HAP-1 (cell line): ENCODE measurements at places on chromosomes 2 and 18.

DNA sequence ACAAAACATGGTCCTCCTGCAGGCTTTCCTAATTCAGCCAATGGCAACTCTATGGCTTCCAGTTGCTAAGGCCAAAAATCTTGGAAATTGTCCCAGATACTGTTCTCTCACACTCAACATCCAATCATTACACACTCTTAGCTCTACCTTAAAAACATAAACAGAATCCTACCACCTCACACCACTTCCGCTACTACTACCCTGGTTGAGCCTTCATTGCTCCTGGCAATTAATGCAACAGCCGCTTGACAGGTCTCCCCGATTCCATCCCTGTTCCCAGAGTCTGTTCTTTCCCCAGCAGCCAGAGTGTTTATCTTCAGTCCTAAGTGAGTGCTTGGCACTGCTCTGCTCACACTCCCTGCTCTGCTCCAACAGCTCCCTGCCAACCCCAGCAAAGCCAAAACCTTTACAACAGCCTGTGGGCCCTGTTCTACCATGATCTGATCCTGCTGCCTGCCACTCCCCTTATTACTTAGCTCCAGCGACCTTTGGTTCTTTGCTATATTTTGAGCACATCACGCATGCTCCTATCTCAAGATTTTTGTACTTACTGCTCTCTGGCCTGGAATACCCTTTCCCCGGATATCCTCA is 67.5 kb upstream of the AMMECR1L start:
- no peak for DNase-seq

DNA sequence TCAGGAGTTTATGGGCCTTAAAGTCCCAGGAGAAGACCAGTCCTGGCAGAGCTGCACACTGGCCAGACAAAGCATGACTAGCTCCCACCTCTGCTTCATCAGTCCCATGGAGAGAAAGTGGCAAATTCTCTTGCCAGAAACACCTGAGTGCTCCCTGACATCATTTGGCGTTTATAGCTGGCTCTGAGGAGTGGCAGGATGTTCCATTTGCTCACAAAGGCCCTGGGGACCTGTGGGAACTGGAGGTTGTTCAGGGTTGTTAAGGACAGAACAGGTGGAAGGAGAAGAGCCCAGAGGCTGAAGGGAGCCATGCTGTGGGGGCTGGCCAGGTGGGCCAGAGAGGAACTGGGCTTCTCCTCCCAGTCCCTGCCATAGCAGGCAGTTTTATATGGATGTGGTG is 56.1 kb downstream of the RPL37A start:
- DNase-seq = no peak

DNA sequence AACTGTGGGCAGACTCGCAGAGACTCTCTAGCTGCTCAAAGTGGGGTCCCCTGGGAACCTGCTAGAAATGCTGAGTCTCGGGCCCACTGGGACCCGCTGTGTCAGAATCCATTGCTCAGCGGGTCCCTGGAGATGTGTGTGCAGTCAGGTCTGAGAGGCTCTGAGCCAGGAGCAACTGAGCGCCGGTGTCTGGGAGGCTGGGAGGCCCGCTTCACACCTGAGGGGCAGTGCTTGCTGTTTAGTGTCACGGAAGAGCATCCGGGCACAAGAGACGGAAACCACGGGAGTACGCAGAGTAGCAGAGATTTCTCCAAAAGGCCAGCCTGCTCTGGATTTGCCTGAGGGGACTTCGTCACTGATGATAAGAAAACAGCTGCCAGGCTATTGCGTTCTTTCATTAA is 70.1 kb downstream of the EDAR start:
- no peak for DNase-seq

DNA sequence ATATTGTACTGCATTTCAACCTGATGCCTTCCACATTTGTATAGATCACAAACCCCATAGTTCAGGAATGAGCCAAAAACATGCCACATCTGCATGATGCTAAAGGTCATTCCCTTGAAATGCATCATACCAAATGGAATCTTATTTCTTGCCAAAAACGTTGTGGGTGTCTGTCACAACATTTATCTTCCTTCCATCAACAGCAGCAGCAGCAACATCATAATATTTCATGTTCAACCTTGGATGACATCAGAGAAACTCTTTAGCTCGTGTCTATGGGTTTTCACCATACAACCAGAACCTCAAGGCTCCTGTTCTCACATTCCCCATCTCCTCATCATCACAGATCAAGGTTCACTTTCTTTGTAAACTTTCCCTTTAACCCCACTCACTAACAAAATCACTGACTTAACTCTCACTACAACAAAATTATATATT is 221.3 kb upstream of the CTAGE1 start:
- no peak for DNase-seq

DNA sequence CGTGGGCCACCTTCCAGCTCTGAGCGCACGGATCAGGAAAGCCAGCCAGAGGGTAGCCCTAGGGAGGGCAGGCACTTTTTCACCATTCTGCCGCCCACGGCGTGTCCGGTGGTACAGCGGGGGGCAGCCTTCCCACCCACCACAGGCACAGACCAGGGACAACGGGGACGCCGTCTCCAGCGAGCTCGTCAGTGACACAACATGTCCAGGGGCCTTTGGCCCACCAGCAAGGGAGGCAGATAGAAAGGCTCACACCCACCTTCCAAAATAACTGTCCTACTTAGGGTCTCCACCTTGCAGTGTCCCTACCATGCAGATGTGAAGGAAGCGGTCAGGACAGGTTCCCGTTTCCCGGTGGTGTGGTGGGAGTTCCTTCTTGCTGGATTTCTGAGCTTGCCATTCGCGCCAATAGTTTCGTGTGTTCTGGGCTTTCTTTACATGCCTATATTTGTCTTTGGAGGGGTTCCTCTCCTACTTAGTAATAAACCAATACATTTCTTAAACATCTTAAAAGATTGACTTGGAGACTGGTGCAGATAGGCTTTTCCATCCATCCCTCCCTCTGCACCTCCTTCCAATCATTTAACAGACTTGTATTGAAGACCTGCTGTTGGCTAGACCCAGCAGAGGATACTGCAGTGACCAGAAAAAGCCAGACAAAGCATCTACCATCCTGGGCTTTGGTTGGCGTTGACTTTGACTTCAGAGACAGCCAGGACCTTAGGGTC is 872 bp downstream of the ASB1 start:
- DNase-seq = no peak

DNA sequence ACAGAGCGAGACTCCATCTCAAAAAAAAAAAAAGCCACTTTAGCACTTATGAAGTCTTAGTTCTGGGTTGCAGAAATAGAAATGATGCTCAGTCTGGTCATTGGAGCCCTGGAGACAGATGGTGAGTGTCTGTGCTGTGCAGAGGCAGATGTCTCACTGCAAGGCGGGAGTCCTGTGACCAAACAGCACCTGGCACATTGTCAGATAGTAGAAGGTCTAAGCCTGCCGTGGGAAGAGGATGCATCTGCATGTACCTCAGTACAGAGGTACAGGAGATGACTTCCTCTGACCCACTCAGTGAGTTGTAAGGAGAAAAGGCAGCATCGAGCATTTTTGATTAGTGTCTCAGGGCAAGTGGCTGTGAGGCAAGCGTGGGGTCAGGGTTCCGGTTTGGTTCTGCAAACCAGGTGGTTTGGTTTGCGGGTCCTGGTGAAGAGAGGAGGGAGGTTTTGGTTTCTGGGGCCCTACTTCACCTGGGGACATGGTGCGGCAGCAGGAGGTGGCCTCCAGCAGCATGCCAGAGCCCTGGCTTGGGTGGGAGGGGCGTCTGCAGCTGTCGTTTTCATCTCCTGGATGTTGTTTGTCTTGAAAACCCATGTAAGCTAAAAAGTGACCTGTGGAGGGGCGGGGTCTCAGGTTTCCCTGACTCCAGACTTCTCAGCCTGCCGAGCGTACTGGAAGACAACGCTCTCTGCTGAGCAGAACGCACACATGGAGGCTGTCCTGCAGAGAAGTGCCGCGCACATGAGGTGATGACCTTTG is 3.8 kb downstream of the RBFA start:
- no peak for DNase-seq

GRCh38 chr2:167190053-167190452 is 301.8 kb downstream of the XIRP2 start:
- peak; percentile 20 for DNase-seq

DNA sequence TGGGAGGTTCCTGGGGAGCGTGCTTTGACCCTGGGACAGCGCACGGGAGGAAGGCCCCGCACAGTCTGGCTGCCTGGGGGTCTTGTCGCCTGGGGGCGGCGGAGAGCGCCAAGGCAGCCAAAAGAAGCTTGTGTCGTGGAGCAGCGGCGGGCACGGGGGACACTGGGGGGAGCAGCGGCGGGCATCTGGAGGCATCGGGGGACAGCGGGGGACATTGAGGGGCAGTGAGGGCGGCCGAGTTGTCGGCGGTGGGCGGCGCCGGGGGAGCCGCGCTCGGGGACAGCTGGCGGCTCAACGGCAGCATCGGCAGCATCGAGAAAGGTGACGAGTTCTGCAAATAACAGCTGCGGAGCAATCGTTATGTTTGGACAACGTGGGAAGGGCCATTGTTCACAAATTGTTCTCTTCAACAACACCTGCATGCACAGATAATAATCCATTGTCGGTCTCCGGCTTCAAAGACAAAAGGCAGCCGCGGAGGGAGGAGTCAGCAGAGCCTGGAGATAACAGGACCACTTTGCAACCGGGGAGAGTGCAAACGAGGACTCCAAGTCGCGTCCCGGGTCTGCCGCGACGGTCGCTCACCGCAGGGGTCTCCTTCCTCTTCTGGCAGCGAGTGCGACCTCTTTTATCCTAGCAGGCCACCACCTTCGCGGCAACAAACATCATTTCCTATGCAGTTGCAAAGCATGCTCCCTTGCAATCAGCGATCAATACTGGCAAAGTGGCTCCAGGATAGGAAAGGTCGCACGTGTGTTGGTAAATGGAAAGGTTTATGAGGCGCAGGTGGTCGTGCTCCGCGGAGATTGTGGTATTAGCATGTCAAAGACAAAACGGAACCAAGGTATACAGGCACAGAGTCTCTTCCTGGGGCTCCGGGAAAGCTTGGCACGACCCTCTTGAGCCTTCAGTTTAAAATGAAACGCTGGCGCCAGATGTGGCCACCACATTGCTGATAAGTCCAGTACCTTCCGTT is 132.3 kb upstream of the DLX2 start:
- peak; percentile 60 for DNase-seq

GRCh38 chr2:174546519-174547506 is 50.8 kb downstream of the WIPF1 start:
- no peak for DNase-seq

GRCh38 chr2:230262246-230262645 is 36.7 kb downstream of the SP140 start:
- DNase-seq = no peak

GRCh38 chr2:70936165-70936978 is 672 bp downstream of the ATP6V1B1 start:
- DNase-seq = no peak

- no peak for DNase-seq
Measured at GRCh38 chr2:109513230-109513629, 100.5 kb downstream of the SEPTIN10 start.

DNA sequence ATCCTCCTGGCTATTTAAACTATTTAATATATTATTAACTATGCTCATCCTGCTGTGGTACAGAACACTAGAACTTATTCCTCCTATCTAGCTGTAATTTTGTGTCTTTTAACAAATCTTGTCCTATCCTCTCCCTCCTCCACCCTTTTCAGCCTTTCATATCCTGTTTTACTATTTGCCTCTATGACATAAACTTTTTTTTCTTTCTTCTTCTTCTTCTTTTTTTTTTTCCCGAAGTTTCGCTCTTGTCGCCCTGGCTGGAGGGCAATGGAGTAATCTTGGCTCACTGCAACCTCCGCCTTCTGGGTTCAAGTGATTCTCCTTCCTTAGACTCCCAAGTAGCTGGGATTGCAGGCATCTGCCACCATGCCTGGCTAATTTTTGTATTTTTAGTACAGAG is 201.5 kb downstream of the LPIN1 start:
- DNase-seq = no peak

DNA sequence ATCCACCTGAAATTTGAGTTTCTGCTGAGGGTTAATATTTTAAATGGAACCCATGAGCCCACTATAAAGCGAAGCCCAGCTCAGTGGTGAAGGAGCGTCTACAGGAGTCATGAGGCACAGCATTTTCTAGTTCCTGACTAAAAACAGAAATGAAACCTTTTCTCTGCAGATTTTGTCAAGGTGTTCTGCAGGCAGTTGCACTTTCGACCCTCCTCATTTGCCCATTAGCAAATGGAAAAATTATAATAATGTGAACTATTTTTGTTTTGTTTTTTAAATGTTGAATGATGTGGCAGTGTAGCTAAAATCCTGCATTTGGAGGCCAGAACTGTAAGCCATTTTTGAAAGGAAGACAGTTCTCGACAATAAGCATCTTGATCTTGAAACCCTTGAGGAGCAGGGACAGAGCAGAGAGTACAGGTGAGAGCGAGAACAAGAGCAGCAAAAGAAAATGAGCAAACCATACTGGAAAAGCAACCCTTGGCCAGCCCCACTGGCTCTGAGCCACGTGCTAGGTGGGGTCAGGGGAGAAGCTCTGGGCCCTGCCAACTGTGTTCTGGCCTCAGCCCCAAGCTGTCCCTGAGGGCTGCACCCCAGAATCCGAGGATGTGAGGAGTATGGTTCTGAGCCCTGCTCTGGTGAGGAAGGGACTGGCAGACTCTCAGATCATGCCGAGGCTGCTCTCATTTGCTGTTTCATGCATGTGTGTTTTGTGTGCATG is 26.4 kb upstream of the COPS8 start:
- DNase-seq = no peak

DNA sequence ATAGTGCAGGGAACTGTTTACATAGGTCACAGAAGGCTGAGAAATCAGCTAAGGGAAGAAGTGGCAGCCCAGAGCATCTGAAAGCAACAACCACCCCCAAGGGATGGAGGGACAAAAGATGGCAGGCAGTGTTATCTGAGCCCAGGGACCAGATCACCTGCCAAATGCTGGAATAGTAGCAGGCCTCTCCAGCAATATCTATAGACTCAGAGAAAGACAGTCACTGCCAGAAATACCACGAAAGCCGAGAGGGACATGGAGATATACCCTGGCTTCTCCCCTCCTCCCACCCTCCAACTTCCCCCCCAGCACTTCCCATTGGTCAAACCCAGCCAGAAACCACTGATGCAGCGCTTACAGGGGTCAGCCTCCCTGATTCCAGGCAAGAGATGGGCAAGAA is 58.4 kb upstream of the PPP1CB start:
- no peak for DNase-seq

- peak; percentile 52 for DNase-seq
Measured at GRCh38 chr2:174014011-174014698, 49.0 kb upstream of the SP3 start.

GRCh38 chr2:84942166-84942565 is 28.8 kb upstream of the KCMF1 start:
- no peak for DNase-seq

DNA sequence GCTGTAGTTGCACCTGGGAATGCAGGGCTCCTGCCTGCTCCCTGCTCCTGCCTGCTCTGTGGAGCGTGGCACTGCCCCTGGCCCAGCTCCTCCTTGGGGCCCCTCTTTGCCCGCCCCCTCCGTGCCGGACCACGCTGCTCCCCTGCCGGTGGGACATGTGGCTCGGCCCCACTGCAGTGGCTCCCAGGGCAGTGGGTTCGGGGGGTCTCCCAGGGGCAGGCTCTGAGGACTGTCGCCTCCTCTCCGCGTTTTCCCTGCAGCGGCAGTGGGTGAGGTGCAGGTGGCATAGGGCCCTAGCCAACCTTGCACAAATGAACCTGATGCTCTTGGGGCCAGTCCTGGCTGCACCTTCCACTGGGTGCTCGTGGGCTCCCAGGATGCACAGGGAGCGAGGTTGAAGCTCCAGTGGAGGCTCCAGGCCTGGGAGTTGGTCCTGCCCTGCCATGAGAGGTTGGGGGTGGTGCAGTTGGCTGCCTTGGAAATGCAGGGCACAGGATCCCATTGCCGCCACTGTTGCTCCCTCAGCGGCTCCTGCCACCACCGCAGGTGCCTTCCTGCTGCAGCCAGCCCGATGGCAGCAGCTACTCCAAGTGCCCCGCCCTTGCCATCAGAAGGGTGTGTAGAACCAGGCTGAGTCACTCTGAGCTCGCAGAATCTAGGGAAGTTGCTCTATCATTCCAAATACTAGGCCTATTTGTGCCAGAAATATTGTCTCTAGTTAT is 313.1 kb upstream of the SYT4 start:
- DNase-seq = no peak
